Stimulated activated CD4-positive, alpha-beta T cell treated with anti-CD3 and anti-CD28 coated beads, Interleukin-2, amount 100 ng/mL, for 24 hours (primary cell): ENCODE measurements at places on chromosomes 1 and 21.

GRCh38 chr21:23887725-23888306 is 1719.5 kb downstream of the MRPL39 start:
- DNase-seq: peak; percentile 15

- DNase-seq: no peak
These were observed 165.9 kb downstream of the ADGRL4 start for GRCh38 chr1:78840453-78841271.

- DNase-seq: no peak
These were observed 31.5 kb downstream of the PALMD start for GRCh38 chr1:99677416-99677815.

DNA sequence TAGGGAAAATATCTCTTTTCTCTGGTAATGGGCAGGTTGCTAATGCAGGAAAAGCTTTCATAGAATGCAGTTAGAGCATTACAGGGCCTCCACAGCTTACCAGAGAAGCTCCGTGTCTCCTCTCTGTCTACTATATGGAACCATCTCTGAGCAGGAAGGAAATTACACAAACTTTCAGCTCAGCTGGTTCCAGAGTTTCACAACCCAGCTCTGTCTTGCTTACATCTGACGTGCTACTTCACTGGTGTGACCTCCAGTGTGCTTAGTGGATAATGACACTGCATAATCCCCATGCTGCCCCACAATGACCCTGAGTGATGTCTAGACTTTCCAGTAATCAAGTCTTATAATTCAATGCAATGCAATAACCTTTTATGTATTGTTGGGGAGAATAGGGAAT is 4.3 kb upstream of the FGGY start:
- no peak for DNase-seq
